Dermis blood vessel endothelial cell (primary cell): ENCODE measurements at places on chromosomes 2 and 18. TPM values are rescaled to one million over a fixed set of nuclear protein-coding genes. Genes with fewer than 3 reads are reported as not detected.

DNA sequence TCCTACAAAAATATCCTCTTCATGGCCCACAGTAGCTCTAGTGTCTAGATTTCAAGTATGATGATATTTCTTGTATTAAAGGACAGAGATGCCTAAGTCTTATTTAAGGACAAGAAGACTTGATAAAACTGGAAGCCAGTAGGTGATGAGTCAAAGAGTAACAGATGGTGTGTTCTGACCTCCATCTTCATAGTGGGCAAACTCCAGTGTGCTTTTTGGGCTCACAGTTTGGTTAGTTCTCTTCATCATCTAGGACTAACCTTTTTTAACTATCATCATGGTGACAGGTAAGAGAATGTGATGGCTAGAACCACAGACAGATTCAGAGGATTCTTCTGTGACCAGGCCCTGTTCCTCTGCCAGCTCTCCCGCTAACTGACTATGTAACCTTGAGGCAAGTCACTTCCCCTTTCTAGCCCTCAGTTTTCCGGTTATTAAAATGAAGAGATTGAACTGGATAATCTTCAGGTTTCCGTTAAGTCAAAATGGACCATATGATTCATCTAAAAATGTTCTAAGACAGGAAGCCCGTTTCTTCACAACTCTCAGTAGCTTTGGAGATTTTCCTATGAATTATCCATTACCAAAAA lies 140.3 kb upstream of the RASGRP3 start:
- peak; percentile 75 for DNase-seq

DNA sequence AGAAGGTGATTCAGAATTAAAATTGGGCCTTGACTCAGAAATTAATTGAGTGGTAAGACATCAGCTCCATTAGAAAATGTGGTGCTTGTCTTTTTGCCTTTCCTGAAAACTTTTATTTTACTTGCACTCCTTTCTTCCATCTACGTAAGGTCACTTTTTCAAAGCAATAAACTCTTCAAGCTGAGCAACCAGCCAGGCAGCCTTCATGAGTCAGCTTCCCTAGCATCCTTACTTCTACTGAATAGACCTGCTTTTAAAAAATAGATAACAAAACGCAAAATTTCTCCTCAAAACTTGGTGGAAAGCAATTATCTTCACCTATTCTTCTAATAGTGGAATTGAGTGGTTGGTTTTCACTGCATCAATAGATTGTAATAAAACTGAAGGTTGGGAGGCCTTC lies 504.2 kb downstream of the ARHGAP15 start:
- DNase-seq: no peak

- no peak for DNase-seq
Observed at GRCh38 chr2:43020990-43021669, 205.3 kb downstream of the ZFP36L2 start.

DNA sequence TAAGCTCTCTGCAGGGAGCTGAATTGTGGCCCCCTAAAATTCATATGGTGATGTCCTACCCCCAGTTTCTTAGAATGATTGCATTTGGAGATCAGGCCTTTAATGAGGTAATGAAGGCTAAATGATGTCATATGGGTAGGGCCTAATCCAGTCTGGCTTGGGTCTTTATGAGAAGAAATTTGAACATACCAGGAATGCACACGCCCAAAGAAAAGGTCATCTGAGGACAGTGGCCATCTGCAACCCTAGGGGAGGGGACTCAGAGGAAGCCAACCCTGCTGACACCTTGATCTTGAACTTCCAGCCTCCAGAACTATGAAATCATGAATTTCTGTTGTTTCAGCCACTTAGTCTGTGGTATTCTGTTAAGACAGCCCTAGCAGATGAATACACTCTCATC lies 426.7 kb downstream of the EPHA4 start:
- no peak for DNase-seq

- peak; percentile 71 for DNase-seq
Observed at GRCh38 chr2:133568172-133568571, at the start of gene NCKAP5. Gene NCKAP5 (minus strand): TSS chr2:133568463. CDS start chr2:133517526, 50,937 bp downstream.

- DNase-seq: no peak
Observed at GRCh38 chr18:47686806-47687205, 243.7 kb downstream of the SMAD2 start.

DNA sequence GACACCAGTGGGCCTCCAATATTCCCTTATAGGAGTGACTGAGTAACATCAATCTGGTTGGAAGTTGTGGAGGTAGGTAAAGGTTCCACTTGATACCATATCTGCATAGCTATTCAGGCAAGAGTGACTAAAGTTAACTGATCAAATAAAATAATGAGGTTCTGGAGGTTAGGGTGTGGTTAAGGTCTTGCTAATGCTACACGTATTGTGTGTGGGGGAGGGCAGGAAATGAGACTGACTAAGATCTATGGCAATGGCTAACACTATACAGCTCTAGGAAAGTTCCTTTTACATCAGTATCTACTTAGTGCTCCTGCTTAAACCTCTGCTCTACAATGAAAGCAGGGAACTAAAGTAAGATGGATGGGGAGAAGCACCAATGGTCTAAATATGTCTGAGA lies 149.1 kb upstream of the MGAT5 start:
- DNase-seq: no peak

- DNase-seq: no peak
Observed at GRCh38 chr2:1925928-1926327, 181.6 kb upstream of the PXDN start.

The MGAT4A gene
- total RNA-seq: 58.0 and 89.5 TPM in 2 replicates

The PNO1 gene
- 12.4 and 17.5 TPM in 2 replicates for total RNA-seq

The PTPRM gene
- total RNA-seq: 87.5 and 104 TPM in 2 replicates
